ENCODE measurements at places on chromosomes 16 and 17. TPM values are rescaled to one million over a fixed set of nuclear protein-coding genes. Genes with fewer than 3 reads are reported as not detected.

DNA sequence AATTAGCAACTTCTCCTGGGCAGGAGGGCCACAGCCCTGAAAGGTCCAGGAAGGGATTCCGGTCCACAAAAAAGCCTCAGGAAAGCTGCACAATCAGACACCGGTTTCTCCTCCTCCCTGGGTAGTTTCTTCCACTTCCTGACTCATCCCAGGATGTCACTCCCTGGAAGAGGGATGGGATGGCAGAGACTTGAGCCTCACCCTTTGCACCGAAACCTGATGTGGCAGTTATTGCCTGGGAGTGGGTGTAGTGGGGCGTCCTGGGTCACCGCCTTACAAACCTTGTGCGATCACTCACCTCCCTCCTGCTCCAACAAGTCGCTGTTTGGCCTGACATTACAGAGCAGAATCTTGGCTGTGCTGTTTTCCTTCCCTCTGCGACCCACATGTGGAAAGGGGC lies 70.8 kb downstream of the LYRM1 start:
- no peak for DNase-seq

Gene CACNG3
- total RNA-seq, result not detected

DNA sequence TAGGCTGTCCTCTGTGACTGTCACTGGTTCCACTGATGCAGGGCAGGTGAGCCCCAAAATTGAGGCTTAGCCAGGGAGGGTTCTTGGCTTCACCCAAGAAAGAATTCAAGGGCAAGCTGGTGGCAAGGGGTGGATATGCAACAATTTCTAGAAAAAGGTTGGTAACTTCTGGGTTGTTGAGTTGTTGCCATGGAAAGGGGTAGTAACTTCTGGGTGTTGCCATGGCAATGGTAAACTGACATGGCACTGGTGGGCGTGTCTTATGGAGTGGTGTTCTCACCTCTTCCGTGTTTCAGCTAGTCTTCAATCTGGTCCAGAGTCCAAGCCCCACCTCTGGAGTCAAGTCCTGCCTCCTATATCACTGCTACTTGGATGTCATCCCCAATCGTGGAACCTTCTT lies 9.5 kb upstream of the GUCY2D start:
- DNase-seq, result no peak

DNA sequence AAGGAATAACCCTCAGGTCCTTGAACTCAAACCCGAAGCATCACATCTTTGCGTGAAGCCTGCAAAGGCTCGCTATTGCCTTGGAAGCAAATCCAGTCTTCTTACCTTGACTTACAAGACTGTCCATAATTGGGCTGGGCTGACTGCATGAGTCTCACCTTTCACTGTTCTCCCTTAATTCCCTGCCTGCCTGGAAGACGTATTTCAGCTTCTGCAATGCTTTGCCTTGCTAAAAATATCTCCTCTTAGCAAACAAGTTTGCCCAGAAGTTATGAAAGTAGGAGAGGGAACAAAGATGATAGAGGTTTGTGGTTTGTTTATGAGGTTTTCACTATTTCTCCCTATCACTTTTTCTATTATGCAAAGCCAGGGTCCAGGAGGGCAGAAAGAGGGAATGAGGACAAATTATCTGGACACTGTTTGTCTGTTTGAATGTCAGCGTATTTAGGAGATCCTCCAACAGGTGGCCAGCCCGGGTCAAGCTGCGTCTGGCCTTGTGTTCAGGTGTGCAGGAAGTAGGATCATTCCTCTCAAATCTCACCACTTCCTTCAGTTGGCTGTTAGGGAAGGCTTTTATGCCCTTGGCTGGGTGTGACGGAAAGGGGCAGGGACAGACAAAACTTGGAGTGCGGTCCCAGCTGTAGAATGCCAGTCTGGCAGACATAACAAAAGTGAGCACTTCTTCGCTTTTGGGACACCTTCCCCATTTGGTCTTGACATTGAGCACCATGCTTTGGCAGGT lies 488.9 kb downstream of the CDH13 start:
- DNase-seq, result no peak

GRCh38 chr16:22139008-22139407 lies 23.3 kb upstream of the SDR42E2 start:
- no peak for DNase-seq

GRCh38 chr17:76962858-76963257 lies 94.7 kb downstream of the MGAT5B start:
- DNase-seq, result no peak

DNA sequence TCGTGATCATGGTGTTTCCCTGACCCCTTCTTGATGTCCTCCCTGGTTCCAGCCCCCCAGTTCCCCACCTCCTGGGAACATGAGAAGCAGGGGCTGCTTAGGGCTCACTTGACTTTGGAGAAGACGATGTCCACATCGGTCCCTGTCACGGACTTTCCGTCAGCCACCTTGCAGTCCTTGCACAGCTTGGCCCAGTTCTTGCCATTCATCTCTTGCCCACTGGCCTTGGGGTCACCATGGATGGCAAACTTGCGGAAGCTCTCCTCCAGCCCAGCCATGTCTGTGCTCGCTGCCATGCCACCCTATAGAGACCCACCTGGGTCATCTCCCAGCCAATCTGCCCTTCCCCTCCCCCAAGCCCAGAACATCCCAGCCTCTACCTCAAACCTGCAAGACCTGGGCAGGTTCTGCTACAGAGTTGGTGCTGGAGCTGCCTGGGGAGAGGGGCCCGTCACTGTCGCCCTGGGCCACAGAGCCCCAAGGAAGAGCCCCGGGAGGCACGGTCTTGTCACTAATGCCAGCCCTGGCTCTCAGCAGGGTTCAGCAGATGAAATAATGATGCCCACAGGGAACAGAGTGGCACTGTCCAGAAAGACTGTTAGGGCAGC lies 2.4 kb downstream of the TPPP3 start:
- DNase-seq, result no peak

DNA sequence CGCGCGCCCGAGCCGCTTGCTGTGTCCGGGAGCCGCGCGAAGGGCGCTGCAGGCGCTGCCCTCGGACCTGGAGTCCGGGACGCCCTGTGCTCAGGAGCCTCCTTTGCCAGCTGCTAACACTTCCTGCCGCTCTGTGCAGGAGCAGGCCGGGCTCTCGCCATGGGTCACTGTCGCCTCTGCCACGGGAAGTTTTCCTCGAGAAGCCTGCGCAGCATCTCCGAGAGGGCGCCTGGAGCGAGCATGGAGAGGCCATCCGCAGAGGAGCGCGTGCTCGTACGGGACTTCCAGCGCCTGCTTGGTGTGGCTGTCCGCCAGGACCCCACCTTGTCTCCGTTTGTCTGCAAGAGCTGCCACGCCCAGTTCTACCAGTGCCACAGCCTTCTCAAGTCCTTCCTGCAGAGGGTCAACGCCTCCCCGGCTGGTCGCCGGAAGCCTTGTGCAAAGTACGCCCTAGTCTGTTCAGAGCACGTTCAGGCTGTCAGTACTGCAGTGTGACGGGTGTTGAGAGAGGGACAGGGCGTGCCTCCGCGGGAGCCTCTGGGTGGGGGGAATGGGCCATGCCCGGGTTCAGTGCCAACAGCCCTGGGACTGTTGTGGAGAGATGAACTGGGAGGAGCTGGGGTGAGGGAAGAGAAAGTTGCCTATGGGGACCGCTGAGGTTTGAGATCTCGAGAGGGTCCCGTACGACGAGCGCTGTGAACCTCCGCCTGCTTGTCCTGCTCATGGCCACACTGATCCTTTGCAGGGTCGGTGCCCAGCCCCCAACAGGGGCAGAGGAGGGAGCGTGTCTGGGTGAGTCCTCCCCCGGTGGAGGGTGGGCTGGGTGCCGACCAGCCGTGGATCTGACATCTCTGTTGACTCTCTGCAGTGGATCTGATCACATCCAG lies 1.3 kb downstream of the ZNF276 start:
- peak; percentile 26 for DNase-seq

- DNase-seq, result no peak
Observed at GRCh38 chr17:21843318-21843865, 151.1 kb downstream of the KCNJ18 start.

DNA sequence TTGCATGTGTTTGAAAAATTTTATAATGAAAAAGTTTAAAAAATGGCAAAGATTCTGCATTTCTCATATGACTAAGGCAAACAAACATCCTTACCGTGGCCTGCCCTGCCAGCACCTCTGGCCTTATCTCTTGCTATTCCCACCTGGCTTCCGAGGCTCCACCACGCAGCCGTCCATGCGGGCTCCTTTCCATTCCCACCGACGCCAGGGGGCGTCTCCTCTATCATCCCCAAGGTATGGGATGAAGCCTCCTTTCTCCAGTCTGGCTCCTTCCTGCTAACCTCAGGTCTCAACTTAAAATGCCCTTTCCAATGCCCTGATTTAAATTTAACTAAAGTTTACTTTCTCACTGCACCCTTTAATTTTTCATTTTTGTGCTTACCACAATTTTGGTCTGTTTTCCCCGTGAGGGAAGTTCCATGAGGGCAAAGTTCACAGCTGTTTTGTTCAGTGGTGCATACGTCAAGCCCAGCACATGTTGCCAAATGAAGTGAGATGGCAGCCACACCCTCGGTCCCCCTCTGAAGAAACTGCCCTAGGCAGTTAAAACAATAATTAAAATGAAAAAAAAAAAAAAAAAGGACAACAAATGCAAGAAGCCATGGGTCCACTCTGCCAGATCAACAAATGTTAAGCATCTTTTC lies 13.3 kb upstream of the SDK2 start:
- peak; percentile 55 for DNase-seq

GRCh38 chr16:1642148-1642547 lies 30.0 kb downstream of the CRAMP1 start:
- peak; percentile 71 for DNase-seq

Gene MRM1
- 19.9 TPM for total RNA-seq

DNA sequence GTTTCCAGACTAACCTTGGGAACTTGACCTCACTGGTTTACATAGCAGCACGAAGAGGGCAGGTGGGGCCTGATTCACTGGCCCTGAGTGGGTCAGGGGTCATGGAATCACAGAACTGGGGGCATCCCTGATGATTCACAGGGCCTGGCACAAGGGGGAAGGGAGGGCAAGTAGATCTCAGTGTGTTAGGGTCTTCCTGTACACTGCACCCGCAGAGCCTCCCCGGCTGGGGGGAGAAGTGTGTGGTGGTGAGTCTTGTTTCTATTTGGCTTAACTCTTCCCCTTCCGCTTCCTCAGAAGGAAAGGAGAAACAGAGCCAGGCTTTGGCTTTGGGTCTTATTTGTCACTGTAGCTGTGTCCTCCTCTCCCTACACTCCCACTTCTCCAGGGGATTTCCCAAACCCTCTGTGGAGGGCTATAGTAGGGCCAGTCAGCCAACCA lies 3.7 kb downstream of the STARD3 start:
- DNase-seq, result no peak

Gene SLC12A3
- total RNA-seq, result not detected
